ENCODE measurements at places on chromosomes 4 and X.

- DNase-seq = no peak
Observed at GRCh38 chr4:184699941-184700340, 34.0 kb downstream of the CENPU start.

- DNase-seq = no peak
Observed at GRCh38 chr4:61149278-61149677, 50.8 kb upstream of the ADGRL3 start.

DNA sequence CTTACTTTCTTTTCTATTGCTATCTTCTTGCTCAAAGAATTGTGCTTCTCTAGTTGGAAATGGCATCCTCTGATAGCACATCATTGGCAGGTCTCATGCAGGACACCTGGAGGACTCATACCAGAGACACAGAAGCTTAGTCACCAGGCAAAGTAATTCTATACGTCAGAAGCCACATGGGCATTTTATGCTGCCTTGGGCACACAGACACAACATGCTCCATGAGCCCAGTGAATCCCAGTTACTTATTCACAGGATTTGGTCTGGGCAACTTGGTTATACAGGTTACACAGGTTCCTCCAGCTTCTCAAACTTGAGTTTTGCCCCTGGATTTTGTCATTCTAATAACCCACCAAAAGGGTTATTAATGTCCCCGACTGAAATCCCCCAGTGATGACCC, 7.1 kb downstream of the RASSF6 start:
- DNase-seq = no peak

DNA sequence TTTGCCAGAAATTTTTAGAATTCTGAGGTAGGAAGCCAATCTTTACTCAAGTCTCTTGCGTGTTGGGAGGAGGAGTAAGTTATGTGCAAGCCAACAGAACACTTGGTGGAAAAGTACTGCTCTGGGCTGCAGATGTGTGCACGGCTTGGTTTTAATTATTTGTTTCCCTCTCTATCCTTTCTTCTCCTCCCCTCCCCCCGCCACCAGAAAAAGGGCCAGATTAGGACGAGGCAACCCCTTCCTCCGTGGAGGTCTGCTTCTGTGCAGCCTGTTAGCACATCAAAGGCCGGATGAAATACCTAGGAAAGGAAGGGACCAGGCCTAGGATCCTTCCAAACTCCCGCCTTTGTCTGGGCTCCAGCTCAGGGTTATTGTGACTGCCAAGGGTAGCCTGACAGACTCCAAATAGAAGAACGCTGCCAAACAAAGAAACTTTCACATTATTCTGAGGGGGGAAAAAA, 1.0 kb upstream of the PGRMC1 start:
- no peak for DNase-seq

GRCh38 chrX:38807873-38808272, 6.6 kb downstream of the MID1IP1 start:
- DNase-seq = peak; percentile 27

GRCh38 chr4:98630737-98631454, 27.5 kb downstream of the TSPAN5 start:
- no peak for DNase-seq

DNA sequence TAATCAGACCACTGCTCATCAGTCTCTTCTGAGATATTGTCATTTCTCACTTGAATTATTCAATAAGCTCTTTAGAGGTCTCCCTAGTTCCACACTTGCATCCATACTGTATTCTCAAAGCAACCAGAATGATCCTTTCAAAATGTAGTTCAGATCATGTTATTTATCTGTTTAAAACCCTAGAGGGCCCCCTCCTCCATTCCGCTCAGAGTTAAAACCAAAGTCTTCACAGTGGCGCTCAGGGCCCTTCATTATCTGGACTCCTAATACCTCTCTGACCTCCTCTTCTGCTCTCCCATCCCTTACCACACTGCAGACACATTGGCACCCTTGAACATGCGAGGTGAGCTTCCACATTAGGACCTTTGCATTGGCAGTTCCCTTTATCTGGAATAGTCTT, 32.7 kb upstream of the HPGDS start:
- no peak for DNase-seq

GRCh38 chr4:6688879-6689505, 4.7 kb upstream of the S100P start:
- peak; percentile 71 for DNase-seq

DNA sequence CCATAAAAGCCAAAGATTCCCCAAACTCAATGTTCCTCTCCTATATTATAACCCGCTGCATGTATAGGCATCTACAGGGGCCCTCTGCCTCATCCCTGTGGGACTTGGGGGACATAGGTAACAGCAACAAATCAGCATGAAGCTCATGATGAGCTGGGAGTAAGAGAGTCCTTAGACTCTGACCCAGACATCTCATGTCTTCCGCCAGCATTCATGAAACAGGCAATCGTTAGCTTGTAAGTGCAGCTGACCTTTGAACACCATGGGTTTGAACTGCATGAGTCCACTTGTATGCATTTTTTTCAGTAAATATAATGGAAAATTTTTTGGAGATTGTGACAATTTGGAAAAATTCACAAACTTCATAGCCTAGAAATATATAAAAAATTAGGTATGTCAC, 10.4 kb upstream of the SCOC start:
- no peak for DNase-seq

DNA sequence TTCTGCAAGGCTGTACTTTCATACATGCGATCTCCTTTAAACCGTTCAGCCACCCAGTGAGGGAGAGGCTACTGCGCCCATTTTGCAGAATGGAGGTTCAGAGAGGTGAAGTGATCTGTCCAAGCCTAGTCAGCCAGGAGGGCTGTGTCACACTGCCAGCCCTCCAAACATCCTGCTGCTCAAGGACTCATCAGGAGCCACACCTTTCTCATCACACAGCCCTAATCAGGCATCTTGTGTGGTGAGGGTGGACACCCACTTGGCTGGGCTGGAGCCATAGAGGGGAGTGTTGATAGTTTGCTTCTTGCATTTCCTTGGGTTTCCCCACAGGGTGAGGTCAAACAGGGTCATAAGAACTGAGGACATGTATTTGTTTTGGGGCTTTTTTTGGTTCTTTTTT, 5.4 kb upstream of the CXCR3 start:
- DNase-seq = no peak

DNA sequence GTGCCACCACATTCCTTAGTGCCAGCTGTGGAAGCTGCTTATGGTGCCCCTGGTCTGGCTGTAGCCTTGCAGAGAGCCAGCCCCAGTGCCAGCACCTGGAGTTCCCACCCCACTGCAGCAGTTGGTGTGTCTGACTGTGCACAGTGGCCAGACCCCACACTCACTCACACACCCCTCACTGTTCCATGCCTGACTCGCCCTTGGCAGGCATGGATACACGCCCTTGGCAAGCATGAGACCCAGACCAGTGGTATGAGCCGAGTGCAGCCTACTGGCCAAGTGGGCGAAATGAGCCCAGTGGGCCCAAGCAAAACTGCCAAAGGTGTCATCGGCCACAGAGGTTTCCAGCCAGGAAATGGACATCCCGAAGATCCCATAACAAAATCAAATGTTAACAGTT, 27.4 kb downstream of the NAA11 start:
- DNase-seq = no peak

- no peak for DNase-seq
Observed at GRCh38 chr4:56799161-56799759, 22.2 kb downstream of the SPINK2 start.

DNA sequence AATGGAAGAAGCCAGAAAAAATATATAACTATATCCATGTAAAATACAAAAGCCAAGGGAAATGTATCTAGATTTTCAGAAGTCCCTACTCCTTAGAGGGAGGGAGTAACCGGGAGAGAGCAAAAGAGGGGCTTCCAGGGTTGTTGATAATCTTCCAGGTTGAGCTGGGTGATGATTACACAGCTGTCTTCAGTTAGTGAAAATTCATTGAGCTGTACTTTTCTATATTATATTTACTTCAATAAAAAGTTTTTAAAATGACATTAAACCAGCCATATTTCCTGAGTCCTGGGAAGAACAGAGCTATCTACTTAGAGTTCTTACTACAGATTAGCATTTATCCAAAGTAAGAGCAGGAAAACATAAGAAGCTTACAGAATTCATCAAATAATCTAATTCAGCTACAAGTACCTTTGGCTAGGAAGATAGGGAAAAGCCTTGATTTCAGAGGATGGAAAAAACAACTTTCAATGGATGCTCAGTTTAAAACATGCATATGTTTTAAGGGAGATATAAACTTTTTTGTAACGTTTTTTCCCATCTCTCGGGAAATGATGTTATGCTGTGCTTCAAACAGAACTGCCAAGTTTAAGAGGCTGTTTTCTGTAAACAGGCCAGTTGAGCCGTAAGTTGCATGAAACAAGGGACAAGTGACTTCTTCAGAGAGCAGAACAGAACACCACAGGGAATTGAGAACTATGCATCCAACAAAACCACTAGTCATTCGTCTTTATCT, 204.6 kb downstream of the SCFD2 start:
- DNase-seq = no peak

- no peak for DNase-seq
Observed at GRCh38 chr4:72604324-72604723, 35.3 kb upstream of the ADAMTS3 start.

- no peak for DNase-seq
Observed at GRCh38 chrX:118551426-118551825, 55.8 kb downstream of the DOCK11 start.

GRCh38 chrX:22969411-22969810, 30.3 kb upstream of the DDX53 start:
- no peak for DNase-seq

- no peak for DNase-seq
Observed at GRCh38 chr4:122710434-122711308, 21.8 kb upstream of the BBS12 start.

DNA sequence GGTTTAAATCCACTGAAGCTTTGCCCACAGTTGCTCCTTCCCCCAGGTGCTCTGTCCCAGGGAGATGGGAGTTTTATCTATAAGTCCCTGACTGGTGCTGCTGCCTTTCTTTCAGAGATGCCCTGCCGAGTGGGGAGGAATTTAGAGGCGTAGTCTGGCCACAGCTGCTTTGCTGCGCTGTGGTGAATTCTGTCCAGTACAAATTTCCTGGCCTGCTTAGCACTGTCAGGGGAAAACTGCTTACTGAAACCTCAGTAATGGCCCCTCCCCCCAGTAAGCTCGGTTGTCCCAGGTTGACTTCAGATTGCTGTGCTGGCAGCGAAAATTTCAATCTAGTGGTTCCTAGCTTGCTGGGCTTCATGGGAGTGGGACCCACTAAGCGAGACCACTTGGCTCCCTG, 40.1 kb downstream of the UGT2B17 start:
- DNase-seq = no peak

DNA sequence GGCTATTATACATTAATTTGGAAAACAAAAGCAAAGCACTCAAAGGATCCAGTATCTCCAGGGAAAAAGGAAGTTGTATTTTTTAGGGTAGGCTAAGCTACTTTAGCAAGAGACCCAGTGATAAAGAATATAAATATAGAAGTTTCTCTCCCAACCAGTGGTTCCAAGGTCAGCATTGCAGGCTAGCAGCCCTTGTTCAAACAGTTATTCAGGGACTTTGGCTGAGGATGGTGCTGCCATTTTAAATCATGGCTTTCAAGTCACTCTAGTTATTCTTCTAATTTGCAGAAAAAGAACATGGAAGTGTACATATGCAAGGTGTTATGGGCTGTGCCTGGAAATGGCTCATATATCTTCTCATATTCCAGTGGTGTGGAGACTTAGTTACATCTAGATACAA, 9.3 kb downstream of the SCOC start:
- no peak for DNase-seq

DNA sequence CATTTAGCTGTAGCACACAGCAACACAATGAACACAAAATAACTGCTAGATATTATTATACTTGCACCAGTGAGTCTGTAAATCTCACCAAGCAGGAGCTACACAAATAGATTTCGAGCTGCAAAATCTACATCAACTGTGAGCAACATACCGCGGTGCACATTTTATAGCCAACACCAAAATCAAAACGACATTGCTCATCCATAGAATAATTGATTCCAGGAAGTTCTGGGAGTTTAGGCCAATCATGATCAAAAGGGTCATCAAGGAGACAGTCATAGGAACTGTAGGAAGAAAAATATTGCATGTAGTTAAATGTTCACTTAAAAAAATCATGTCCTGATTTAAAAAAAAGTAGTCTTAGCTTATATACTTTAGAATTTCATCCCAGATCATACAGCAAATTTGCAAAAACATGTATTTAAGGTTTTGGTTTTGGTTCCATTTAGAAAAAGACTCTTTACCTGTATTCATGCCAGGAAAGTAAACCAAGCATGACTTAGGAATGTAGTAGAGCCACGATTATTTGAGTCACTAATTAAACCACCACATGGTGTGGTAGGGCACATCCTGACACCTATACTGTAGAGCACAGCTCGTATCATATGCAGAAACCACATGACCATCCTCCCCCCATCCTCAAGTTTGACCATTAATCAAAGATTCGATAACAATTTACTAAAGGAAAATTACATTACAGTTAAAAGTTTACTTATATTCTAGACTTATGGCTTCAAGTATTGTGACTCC, 250.4 kb downstream of the ADAMTS3 start:
- DNase-seq = no peak

DNA sequence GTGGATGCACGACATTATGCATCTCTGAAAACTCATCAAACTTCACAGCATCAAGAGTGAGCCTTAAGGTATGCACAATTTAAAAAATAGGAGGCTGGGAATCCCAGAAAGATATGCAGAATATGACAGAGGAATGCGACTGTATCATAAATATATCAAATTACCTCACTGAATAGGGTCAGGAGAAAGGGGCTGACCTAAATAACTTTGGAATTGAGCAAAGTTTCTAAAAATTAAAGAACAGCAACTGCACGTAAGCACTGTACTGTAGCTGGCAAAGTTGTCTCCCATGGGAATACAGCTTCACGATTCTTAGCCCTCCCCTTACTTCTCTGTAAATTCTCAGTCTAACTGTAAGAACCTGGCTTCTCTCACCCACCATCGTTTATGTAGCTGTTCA, 397.4 kb upstream of the ZFP42 start:
- DNase-seq = no peak

DNA sequence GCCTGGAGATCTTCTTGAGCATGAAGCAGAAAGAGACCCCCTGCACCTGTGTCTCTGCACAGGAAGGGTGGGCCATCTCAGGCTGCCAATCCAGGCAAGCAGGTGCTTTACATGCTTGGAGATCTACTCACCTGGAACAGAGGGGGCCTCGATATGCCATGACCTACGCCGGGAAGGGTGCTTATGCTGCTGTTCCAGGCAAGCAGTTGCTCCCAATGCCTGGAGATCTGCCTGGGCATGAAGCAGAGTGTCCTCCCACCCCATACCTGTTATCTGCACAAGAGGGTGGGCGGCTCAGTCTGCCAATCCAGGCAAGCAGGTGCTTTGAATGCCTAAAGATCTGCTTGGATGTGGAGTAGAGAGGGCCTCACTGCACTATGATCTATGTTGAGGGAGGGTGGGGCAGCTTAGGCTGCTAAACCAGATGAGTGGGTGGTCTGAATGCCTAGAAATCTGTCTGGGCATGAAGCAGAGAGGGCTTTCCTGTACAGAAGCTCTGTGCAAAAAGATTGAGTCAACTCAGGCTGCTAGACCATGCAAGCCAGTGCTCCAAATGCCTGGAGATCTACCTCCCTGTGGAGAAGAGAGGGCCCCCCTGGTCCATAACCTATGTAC, 104.5 kb upstream of the QRFPR start:
- DNase-seq = no peak

GRCh38 chrX:16993791-16994318, 47.4 kb downstream of the REPS2 start:
- DNase-seq = no peak

- no peak for DNase-seq
Observed at GRCh38 chr4:109410776-109411175, 22.8 kb upstream of the SEC24B start.

GRCh38 chrX:49761481-49761880, 65.7 kb upstream of the PAGE1 start:
- DNase-seq = peak; percentile 24

GRCh38 chr4:76194325-76194724, 19.3 kb downstream of the SCARB2 start:
- no peak for DNase-seq
